ENCODE measurements at places on chromosomes 7 and 10. TPM values are rescaled to one million over a fixed set of nuclear protein-coding genes. Genes with fewer than 3 reads are reported as not detected.

- H3K27me3 ChIP-seq, result no peaks in the 10 kb centered on the region
- no peak overlapping the region for H3K4me3 ChIP-seq
- no peak for DNase-seq
- no peaks in the 10 kb centered on the region for H3K36me3 ChIP-seq
- H3K4me1 ChIP-seq, result no peaks in the 10 kb centered on the region
- H3K27ac ChIP-seq, result no peak overlapping the region
Observed at GRCh38 chr10:43125881-43126731, 12.1 kb upstream of the CSGALNACT2 start.

- DNase-seq, result no peak
- no peaks in the 10 kb centered on the region for H3K4me1 ChIP-seq
- H3K36me3 ChIP-seq, result no peaks in the 10 kb centered on the region
- no peak overlapping the region for H3K4me3 ChIP-seq
- H3K27me3 ChIP-seq, result no peaks in the 10 kb centered on the region
Observed at GRCh38 chr10:99858849-99859248, 76.4 kb downstream of the ABCC2 start.

The ANKRD1 gene
- 2.4 TPM for polyA plus RNA-seq

GRCh38 chr10:22244001-22244400, 26.2 kb upstream of the EBLN1 start:
- no peaks in the 10 kb centered on the region for H3K4me1 ChIP-seq
- no peaks in the 10 kb centered on the region for H3K27me3 ChIP-seq
- no peak for DNase-seq
- no peaks in the 10 kb centered on the region for H3K36me3 ChIP-seq
- no peak overlapping the region for H3K4me3 ChIP-seq

The FEZF1 gene
- not detected for polyA plus RNA-seq

GRCh38 chr7:54109501-54109900, 432.7 kb upstream of the VSTM2A start:
- no peak overlapping the region for H3K4me3 ChIP-seq
- H3K27me3 ChIP-seq, result no peaks in the 10 kb centered on the region
- no peak overlapping the region for H3K27ac ChIP-seq
- no peaks in the 10 kb centered on the region for H3K4me1 ChIP-seq

DNA sequence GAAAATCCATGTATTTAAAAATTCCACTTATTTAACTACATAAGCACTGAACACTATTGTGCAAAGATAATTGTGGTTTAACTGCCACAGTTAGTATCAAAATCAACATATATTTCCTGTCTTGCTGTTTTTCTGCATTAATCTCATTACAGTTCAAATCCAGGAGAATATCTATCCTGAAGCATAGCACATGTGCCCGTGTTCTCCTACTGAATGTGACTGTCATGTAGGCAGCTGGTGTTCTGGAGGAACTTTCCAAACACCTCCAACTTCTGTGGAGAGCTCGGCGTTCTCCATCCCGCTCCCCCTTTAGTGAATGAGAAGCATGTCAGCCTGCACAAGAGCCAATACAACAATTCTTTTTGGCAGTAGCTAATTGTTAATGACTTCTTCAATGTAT, 76.4 kb upstream of the IKZF1 start:
- H3K4me3 ChIP-seq, result no peak overlapping the region
- no peak overlapping the region for H3K27ac ChIP-seq
- no peak for DNase-seq
- no peaks in the 10 kb centered on the region for H3K36me3 ChIP-seq
- H3K4me1 ChIP-seq, result no peaks in the 10 kb centered on the region

The GIMAP6 gene
- polyA plus RNA-seq, result 25.0 TPM

- no peaks in the 10 kb centered on the region for H3K36me3 ChIP-seq
- H3K27ac ChIP-seq, result no peak overlapping the region
- no peak for DNase-seq
- no peaks in the 10 kb centered on the region for H3K27me3 ChIP-seq
Observed at GRCh38 chr10:83702731-83703130, 436.6 kb upstream of the GHITM start.

- H3K4me1 ChIP-seq, result peaks cover 73% of the 10 kb centered on the region
- no peaks in the 10 kb centered on the region for H3K36me3 ChIP-seq
- no peaks in the 10 kb centered on the region for H3K27me3 ChIP-seq
- H3K4me3 ChIP-seq, result no peak overlapping the region
Observed at GRCh38 chr10:119299531-119299930, 92.2 kb downstream of the GRK5 start.

DNA sequence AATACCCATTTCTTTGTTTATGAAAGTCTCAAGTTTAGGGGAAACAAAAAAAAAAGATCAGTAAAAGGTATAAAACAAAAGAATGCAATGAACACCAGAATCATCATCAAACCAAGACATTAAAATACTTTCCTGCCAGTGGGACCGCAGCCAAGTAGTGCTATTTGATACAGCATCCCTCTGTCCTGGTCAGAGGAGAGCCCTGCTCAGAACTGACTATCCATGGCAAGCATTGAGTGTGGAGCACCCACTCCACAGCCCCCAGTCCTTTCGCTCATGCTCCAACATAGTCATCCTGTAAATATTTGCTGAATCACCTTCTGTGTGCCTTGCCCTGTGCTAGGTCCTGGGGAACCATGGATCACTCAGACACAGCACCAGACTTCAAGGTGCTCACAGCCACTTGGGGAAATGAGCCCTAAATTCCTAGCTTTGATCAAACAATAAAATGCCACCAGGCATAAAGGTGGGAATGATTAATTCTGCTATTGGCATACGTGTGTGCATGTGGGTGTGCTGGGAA, 213.6 kb upstream of the TBX20 start:
- H3K4me1 ChIP-seq, result no peaks in the 10 kb centered on the region
- H3K27me3 ChIP-seq, result no peaks in the 10 kb centered on the region
- DNase-seq, result no peak
- H3K27ac ChIP-seq, result no peak overlapping the region
- H3K4me3 ChIP-seq, result no peak overlapping the region
- H3K36me3 ChIP-seq, result no peaks in the 10 kb centered on the region

DNA sequence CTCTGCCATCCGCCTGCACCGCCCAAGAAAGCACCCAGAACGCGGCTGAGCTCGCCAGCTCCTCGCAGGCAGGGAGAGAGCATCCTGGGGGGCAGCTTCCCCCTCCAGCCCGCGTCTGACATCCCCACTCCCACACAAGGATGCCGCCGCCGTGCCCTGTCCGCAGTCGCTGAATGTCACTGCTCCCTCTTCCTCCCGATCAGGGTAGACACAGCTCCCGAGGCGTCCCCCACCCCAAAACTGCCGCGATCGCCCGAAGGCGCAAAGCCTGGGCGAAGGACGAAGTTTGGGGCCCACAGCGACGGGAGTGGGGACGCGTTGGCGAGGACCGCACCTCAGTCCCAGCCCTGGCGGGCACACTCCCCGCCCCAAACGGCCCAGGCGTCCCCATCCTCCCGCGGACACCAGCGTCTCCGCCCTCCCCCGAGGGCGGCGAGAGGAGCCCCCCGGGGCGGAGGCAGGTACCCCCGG, 1.5 kb upstream of the KAT6B start:
- H3K4me3 ChIP-seq, result peak overlapping the region; percentile 69
- DNase-seq, result peak; percentile 75
- peak overlapping the region; percentile 93 for H3K27ac ChIP-seq
- no peaks in the 10 kb centered on the region for H3K36me3 ChIP-seq
- H3K27me3 ChIP-seq, result no peaks in the 10 kb centered on the region

GRCh38 chr10:130662775-130663174, 526.6 kb downstream of the GLRX3 start:
- H3K36me3 ChIP-seq, result no peaks in the 10 kb centered on the region
- no peaks in the 10 kb centered on the region for H3K4me1 ChIP-seq
- H3K27ac ChIP-seq, result no peak overlapping the region
- H3K27me3 ChIP-seq, result no peaks in the 10 kb centered on the region
- no peak overlapping the region for H3K4me3 ChIP-seq

The AKR1D1 gene
- polyA plus RNA-seq, result not detected

GRCh38 chr10:18059826-18060559, 80.2 kb upstream of the CACNB2 start:
- no peaks in the 10 kb centered on the region for H3K36me3 ChIP-seq
- peaks cover 17% of the 10 kb centered on the region for H3K4me1 ChIP-seq
- H3K4me3 ChIP-seq, result peak overlapping the region; percentile 10
- H3K27me3 ChIP-seq, result no peaks in the 10 kb centered on the region

The BAZ1B gene
- 13.8 TPM for polyA plus RNA-seq

- H3K27me3 ChIP-seq, result no peaks in the 10 kb centered on the region
- no peak overlapping the region for H3K27ac ChIP-seq
- DNase-seq, result no peak
- no peaks in the 10 kb centered on the region for H3K4me1 ChIP-seq
- peaks cover 30% of the 10 kb centered on the region for H3K36me3 ChIP-seq
Observed at GRCh38 chr10:124498056-124498455, 36.4 kb downstream of the LHPP start.

DNA sequence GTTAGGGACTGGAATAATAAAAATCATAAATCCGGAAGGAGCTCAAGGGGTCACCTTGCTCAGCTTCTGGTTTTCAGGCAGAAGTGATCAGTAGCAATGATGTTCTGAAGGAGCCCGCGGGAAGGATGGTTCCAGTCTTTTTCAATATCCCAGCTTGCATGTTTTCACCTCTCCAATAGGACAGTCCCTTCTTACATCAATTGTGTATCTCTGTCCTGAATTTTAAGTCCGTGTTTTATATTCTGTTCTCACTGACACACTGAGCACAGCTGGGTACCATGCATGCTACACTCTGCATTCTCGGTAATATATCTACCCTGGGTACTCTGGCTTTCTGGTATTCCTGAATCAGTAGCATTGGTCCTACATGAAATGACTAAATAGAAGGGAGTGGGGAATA, 55.2 kb upstream of the SLC35B4 start:
- H3K4me1 ChIP-seq, result no peaks in the 10 kb centered on the region
- no peaks in the 10 kb centered on the region for H3K36me3 ChIP-seq

GRCh38 chr10:103772096-103772845, 83.1 kb downstream of the SH3PXD2A start:
- peaks cover 17% of the 10 kb centered on the region for H3K4me1 ChIP-seq
- peak overlapping the region; percentile 38 for H3K4me3 ChIP-seq
- H3K36me3 ChIP-seq, result no peaks in the 10 kb centered on the region
- no peaks in the 10 kb centered on the region for H3K27me3 ChIP-seq

GRCh38 chr7:68235937-68236336, 1239.3 kb downstream of the TYW1 start:
- no peaks in the 10 kb centered on the region for H3K4me1 ChIP-seq
- no peak overlapping the region for H3K27ac ChIP-seq
- DNase-seq, result no peak
- no peaks in the 10 kb centered on the region for H3K36me3 ChIP-seq
- H3K4me3 ChIP-seq, result no peak overlapping the region

GRCh38 chr7:98203261-98203963, 7.8 kb upstream of the BHLHA15 start:
- no peak overlapping the region for H3K4me3 ChIP-seq
- no peak overlapping the region for H3K27ac ChIP-seq
- no peak for DNase-seq
- H3K27me3 ChIP-seq, result no peaks in the 10 kb centered on the region

- DNase-seq, result no peak
- peak overlapping the region; percentile 92 for H3K27ac ChIP-seq
- H3K4me1 ChIP-seq, result peaks cover 7% of the 10 kb centered on the region
Observed at GRCh38 chr10:17200001-17200911, 1.2 kb downstream of the TRDMT1 start.

GRCh38 chr7:72217151-72217550, 195.0 kb downstream of the CALN1 start:
- no peaks in the 10 kb centered on the region for H3K4me1 ChIP-seq
- DNase-seq, result no peak
- no peaks in the 10 kb centered on the region for H3K36me3 ChIP-seq

- no peaks in the 10 kb centered on the region for H3K4me1 ChIP-seq
- no peak overlapping the region for H3K27ac ChIP-seq
- DNase-seq, result no peak
- no peak overlapping the region for H3K4me3 ChIP-seq
- no peaks in the 10 kb centered on the region for H3K36me3 ChIP-seq
Observed at GRCh38 chr10:65660006-65660405, 1265.8 kb upstream of the LRRTM3 start.

GRCh38 chr7:156988343-156989185, 21.9 kb downstream of the MNX1 start:
- H3K27me3 ChIP-seq, result no peaks in the 10 kb centered on the region
- no peak overlapping the region for H3K4me3 ChIP-seq
- H3K4me1 ChIP-seq, result peaks cover 11% of the 10 kb centered on the region
- H3K27ac ChIP-seq, result no peak overlapping the region
- no peak for DNase-seq
- no peaks in the 10 kb centered on the region for H3K36me3 ChIP-seq

The LIPM gene
- not detected for polyA plus RNA-seq

DNA sequence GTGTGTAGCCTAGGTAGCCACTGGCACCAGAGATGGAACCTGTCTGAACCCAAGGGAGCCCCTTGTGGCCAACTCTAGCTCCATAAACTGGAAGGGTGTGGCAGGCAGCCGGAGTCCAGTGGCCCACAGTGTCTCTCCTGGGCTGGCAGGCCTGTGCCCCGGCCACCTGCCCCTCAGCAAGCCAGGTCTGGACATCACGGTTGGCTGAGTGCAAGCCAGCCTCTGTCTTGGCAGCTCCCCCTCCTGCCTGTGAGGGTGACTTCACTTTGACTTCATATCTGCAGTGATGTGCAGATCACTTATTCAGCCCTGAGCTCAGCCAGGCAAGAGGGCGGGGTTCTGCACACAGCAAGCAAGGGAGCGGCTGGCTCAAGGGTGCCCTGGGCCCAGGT, 1.3 kb upstream of the RET start:
- no peak for DNase-seq
- no peak overlapping the region for H3K27ac ChIP-seq
- no peaks in the 10 kb centered on the region for H3K36me3 ChIP-seq
- no peak overlapping the region for H3K4me3 ChIP-seq
- H3K4me1 ChIP-seq, result peaks cover 17% of the 10 kb centered on the region
- H3K27me3 ChIP-seq, result peaks cover 12% of the 10 kb centered on the region

- DNase-seq, result no peak
- no peak overlapping the region for H3K4me3 ChIP-seq
- no peaks in the 10 kb centered on the region for H3K36me3 ChIP-seq
Observed at GRCh38 chr10:5497289-5497688, 2.1 kb downstream of the CALML5 start.

DNA sequence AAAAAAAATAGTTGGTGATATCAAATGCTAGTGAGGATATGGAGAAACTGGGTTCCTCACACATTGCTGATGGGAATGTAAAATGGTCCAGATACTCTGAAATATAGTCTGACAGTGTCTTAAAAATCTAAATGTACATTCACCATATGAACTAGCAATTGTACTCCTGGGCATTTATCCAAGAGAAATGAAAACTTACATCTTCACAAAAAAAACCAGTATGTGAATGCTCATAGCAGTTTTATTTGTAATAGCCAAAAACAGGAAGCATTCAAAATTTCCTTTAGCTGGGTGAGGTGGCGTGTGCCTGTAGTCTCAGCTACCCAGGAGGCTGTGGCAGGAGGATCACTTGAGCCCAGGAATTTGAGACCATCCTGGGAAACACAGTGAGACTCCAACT, 2.1 kb upstream of the SSC4D start:
- no peak overlapping the region for H3K27ac ChIP-seq
- no peaks in the 10 kb centered on the region for H3K36me3 ChIP-seq
- H3K27me3 ChIP-seq, result no peaks in the 10 kb centered on the region
- no peak for DNase-seq

GRCh38 chr10:77359950-77360520, 277.6 kb downstream of the KCNMA1 start:
- H3K27me3 ChIP-seq, result no peaks in the 10 kb centered on the region
- no peak for DNase-seq
- H3K27ac ChIP-seq, result peak overlapping the region; percentile 70
- H3K4me3 ChIP-seq, result no peak overlapping the region
- H3K36me3 ChIP-seq, result no peaks in the 10 kb centered on the region

GRCh38 chr7:30598121-30598876, 3.6 kb downstream of the GARS1 start:
- no peak for DNase-seq
- no peaks in the 10 kb centered on the region for H3K27me3 ChIP-seq
- peaks cover 27% of the 10 kb centered on the region for H3K4me1 ChIP-seq
- no peak overlapping the region for H3K27ac ChIP-seq

The BAIAP2L1 gene
- 34.7 TPM for polyA plus RNA-seq
